ENCODE measurements at places on chromosomes 7 and 10.

GRCh38 chr7:152876749-152877148, 117.2 kb downstream of the ACTR3B start:
- DNase-seq: no peak

DNA sequence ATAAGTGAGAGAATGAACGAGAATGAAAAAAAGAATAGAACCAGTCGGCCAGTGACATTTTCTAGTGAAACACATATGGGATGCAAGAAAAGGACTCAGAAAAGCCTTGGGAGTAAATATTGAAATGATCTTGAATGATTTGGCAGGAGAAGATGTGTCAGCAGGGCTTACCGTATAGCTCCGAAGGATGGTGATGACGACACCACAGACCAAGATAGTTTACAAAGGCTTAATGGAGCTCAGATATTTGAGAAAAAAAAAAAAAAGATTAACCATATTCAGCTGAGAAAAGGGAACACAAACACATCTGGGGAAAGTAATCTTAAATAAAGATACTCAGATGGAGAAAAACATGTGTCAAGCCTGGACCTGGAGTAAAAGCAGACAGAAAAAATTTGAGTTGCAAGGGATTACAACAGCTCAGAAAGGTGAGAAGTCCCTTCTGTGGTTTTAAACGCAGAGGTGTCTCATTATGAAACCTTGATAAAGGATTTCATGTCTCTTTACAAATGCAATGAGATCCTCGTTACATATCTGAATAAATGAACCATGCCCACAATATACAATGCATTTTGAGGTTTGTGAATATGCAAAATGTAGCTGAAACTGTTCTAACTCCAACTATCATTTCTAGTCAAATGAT, 36.0 kb downstream of the DNAJB9 start:
- no peak for DNase-seq

- no peak for DNase-seq
Observed at GRCh38 chr7:40899636-40900507, 765.1 kb downstream of the SUGCT start.

GRCh38 chr7:13801669-13802068, 187.8 kb downstream of the ETV1 start:
- DNase-seq: no peak

DNA sequence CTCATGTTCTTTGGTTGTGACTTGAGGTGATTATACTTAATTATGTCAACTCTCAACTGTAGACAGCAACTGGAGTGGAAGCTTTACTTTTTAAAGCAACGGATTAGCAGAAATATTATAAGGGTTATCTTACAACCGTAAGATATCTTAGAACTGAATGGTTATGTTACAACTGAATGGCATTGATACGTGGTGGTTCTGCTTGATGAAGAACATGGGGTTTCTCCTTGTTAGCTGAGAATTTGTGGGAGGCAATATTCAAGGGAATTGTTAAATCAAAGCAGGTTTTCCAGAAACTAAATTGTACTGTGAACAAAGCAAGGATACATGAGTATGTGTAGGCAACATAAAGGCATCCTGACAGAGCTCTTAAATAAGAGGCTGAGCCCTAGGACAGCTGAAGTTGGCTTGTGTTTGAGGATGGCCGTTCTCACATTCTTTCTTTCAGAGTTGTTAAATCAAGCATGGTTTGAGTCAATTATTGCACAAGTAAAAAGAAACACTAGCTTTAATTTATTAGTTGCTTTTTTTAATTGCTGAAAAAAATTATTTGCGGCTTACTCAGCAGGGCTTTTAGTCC, 350.0 kb downstream of the PLXDC2 start:
- DNase-seq: no peak

GRCh38 chr7:129265328-129265727, 40.5 kb downstream of the AHCYL2 start:
- no peak for DNase-seq

DNA sequence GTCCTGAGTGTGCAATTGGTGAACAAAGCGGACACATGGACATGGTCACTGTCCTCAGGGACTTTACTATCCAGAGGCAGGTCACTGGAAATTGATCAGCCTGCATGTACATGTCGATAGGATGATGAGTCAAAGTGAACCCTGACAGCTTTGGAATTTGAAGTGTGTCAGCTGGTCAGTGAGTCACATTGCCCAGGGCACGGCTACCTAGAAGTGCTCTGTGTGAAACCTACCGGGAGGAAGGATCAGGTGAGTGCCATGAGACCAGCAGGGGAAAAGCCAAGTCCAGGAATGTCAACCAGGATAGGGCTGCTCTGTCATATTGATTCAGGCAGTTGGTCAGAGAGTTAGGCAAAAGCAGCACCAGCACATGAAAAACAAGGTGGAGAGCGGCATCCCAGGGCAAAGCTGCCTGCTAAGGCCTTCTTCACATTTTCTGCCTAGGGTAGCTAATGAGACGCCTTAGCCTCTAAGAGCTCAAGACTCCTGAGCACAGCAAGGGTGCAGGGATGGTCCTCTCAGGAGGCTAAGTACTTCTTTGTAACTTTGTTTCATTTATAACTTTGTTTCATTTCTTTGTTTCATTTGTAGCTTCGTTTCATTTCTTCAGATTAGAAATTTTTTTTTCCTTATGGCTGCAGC, 19.4 kb upstream of the PDCD4 start:
- no peak for DNase-seq
